ENCODE measurements at places on chromosomes 6 and 20.

- no peak for DNase-seq
Observed at GRCh38 chr6:52423971-52424381, 3.8 kb downstream of the EFHC1 start.

DNA sequence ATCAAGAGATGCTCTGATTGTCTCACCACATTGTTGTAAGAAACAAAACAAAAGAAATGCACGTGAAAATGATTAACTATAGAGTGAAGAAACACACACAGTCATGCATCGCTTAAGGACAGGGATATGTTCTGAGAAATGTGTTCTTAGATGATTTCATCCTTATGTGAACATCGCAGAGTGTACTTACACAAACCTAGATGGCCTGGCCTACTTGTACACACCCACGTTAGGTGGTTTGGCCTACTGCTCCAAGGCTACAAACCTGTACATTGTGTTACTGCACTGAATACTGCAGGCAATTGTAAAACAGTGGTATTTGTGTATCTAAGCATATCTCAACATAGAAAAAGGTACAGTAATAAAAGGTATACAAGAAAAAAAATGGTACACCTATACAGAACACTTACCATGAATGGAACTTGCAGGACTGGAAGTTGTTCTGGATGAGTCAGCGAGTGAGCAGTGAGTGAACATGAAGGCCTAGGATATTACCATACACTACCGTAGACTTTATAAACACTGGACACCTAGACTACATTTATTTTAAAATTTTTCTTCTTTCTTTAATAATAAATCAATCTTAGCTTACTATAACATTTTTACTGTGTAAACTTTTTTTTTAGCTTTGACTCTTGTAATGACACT, 48.6 kb downstream of the FKBP5 start:
- DNase-seq, result no peak

GRCh38 chr20:15930311-15931305, 642.6 kb downstream of the KIF16B start:
- no peak for DNase-seq

DNA sequence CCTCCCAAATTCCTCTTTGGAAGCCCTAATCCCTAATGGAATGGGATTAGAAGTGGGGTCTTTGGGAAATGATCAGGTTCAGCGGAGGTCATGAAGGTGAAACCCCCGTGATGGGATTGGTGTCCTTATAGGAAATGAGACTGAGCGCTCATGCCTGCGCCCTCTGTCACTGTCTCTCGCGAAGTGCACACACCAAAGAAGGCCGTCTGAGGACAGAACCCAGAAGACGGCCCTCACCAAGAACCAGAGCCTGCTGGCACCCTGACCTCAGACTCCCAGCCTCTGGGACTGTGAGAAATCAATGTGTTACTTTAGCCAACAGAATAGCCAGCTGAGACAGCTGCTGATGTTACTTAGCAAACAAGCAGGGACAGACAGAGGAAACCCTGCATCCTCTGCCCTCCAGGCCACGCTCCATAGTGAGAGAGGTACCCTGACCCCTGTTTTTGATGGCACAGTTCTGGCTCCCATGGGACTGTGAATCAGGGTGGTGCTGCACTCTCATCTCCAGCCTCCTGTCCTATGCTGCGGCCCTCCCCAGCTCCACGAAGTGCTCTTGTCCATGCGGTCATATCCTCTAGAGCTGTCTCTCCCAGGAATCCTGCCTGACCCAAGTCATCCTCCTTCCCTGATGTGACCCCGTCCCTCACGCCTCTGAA, 369.3 kb downstream of the ZFAND3 start:
- no peak for DNase-seq

DNA sequence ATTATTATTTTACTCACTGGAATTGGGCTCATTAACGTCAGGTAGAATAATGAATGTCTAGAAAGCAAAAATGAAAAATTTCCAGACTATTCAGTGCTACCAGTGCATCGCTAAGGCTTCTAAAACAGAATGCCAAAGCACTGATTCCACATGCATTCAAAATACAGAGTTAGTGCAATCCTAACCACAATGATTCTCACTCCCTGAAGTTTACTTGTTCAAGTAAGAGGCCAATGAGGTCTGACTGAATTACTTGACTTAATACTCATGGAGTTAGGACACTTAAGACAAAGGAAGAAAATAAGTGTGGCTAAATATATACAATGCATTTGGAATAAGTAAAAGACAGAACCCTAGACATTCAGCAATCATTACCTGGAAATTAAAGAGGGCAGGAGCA, 220.5 kb downstream of the PKHD1 start:
- DNase-seq, result no peak

DNA sequence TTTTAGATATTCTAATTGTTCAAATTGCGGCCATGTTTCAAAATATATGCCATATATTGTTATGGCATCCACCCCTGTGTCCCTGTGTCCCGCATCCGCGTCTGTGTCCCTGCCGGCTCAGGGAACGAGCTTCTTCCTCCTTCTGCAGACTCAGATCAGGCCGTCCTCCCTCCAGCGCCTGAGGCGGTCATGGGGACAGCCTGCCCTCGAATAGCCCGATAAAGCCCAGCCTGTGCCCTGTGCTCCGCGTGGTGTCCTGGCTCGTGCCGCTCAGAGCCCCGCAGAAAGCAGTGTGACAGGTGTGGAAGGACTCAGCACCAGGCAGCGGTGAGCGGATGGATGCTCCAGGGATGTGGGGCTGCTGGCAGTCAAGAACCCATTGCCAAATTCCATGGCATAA, 663.4 kb upstream of the DEFB115 start:
- no peak for DNase-seq

- DNase-seq, result no peak
Observed at GRCh38 chr6:21300439-21300838, 293.1 kb upstream of the SOX4 start.

DNA sequence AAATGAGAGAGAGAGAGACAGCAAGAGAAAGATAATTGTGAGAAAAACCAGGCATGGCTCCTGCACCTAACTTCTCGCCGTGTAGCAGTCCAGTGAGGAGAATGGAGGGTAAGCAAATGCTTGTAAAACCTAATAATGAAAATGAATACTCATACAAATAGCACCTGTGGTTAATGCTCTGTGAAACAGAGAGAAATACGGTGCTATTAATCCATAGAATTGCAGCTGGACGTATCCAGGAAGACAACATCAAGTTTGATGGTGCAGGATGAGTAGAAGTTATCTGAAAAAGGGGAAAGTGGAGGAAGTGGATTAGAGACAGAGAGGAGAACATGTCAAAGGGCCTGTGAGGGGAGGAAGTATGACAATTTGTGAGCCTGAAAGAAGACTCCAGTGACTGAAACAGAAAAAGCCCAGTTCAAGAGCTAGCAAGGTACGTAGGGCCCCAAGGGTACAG, 89.4 kb upstream of the PAK5 start:
- no peak for DNase-seq

DNA sequence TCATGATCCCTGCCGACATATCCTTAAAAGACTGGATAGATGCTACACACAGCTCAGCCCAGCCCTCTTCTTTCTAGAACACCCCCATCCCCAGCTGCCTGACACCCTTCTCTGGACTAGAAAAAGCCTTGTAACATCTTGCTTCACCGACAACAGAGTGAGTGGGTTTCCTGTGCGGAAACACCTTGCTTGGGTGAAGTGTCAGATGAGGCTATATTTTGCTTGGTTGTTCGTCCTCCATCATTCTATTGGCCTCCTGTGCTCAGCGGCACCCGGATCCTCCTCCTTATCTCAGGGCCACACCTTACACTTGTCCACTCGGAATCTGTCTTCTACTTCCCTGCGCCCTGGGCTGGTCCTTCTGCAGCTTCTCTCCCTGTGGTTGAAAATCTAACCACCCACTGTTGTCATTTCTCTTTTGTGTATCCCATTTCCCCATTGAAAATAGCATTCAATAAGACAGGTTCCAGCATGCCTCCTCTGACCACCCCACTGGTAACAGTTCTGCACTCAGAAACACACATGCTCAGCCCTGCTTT, 101.3 kb upstream of the MLN start:
- DNase-seq, result no peak

DNA sequence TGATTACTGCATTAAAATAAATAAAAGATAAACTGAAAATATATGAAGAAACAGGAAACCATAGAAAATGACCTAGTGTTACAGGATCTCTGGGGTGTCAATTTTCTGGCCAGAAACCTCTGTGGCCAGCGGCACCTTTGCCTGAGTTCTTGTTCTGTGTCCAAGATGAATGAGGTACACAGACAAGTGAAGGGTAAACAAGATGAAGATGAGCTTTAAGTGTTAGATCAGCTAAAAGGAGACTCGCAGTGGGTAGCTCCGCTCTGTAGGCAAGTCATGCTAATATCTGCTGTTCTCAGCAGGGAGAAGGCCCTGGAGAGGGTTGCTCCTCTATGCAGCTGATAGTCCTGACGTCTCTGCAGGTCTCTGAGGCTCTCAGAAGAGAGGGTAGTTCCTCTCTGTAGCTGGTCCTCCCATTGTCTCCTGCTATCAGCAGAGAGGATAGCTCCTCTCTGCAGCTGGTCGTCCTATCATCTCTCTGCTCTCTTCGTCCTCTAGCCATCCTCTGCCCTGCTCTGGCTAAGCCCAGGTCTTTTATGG, 35.9 kb upstream of the TBC1D22B start:
- no peak for DNase-seq

- DNase-seq, result no peak
Observed at GRCh38 chr6:8181160-8181881, 79.0 kb upstream of the EEF1E1 start.

GRCh38 chr6:54096811-54097210, 14.4 kb upstream of the MLIP start:
- DNase-seq, result no peak

DNA sequence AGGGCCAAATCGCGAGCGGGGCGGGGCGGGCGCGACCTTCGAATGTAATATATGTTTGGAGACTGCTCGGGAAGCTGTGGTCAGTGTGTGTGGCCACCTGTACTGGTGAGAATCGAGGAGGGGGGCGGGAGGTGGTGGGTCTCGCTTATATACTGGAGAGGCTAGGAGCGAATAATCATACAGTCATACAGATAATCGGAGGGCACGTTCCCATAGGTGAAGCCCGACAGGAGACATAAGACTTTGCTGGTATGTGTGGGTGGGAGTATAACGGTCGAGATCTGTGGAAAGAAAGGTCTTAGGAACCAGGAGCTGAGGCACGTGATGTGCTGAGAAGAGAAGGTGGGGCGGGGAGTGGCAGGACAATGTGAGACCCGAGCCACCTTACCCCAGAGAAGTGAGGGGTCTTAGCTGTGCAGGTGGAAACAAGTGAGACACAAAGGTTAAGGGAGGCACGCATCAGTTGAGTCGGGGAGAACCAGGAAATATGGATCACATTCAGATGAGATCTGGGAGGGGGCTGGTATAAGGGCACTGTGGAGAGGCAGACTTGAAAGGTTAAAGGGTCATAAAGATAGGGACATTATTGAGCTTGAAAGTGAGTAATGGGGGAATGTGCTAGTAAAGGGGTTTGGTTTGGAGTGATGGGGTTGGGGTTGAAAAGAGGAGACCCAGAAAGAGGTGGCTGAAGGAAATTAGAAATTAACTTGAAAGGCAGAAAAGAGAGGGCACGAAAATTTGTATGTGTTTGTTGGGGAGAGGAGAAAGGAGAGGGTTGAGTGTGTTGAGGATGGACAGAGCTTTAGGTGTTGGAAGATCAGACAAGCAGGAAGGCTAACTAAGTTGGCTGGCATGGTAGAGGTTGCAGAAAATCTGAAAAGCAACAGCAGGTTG, 589 bp downstream of the RNF5 start:
- no peak for DNase-seq

- DNase-seq, result no peak
Observed at GRCh38 chr6:76888351-76888750, 574.9 kb downstream of the HTR1B start.

DNA sequence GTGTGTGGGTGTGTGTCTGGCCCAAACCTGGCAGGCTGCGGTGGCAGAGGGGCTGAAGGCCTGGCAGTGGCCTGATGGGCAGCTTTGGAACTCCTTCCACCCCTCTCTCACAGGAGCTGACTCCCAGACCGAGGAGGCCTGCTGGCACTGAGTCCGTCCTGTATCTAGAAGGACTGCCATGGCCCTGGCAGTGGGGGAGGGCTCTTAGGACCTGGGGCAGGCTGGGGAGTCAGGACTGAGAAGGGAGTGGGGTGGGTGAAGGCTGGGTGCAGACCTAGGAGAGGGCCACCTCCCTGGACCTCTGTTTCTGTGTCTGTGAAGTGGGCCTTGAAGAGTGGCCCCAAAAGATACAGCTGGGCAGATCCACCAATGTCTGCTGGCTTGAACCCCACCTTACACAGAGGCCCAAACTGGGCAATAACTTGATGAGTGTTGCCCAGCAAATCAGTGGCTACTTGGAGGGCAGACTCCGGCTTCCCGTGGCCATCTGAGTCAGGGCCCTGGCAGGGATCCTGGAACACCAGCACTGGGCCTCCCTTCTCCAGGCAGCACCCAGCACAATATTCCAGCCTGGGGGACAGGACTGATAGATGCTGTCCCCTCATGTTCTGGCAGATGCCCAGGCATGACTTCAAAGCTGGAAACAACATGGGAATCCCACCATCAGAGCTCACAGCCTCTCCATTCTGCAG, 46.7 kb upstream of the BLCAP start:
- DNase-seq, result no peak

DNA sequence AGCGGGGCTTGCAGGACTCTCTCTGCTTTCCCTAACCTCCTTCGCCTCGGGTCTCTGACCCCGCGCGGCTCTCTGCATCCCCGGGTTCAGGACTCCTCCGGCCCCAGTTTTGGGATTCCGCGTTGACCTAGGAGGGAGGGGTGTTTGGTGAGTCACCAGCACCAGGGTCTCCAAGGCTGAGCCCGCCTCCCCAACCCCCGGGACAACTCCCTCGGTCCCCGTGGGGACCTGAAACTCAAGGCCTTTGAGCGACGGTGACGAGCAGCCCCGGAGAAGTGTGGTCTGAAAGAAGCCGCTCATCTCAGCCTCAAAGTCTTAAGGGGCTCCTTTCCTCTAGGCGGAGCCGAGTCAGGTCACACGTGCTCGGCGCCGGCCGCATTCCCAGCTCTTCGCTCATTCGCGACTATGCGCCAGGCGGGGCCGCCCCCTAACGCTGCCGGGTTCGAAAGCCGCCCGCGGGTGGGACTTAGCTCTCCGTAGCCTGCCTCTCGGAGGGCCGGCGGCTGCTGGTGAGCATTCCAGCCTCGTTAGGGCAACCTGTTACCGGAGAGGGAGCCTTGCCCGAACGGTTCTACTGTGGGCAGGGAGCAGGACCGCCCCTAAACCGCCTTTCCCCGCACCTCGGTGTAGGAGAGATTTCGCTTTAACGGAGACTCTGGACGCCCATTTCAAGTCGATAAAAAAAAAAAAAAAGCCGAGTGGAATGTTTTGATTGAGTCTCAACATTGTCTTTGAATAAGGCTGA, 3.0 kb upstream of the PRDM13 start:
- DNase-seq, result no peak

DNA sequence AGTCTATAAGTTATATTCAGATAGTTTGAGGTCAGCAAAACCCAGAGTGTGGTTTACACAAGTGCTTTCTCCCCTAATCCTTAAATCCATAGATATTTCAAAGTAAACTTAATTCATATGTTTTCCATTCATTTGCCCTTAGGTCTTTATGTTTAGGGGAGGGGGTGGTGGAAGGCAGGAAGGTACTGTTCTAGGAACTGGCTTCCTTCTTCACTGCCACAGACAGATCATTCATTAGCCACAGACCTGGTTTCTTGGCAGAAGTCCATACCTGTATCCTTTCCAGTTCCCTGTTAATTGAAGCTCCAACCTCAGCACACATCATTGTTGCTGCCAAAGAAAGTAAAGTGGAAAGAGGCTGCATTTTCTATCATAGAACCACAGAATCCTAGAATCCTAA, 123.0 kb downstream of the AIG1 start:
- no peak for DNase-seq

GRCh38 chr6:128365520-128366160, 154.8 kb downstream of the PTPRK start:
- DNase-seq, result no peak

GRCh38 chr6:82554666-82555065, 191.0 kb downstream of the TPBG start:
- DNase-seq, result no peak

Data from stimulated activated CD8-positive, alpha-beta memory T cell treated with anti-CD3 and anti-CD28 coated beads, Interleukin-15, amount 100 ng/mL, for 48 hours (primary cell).